ENCODE measurements at places on chromosomes 11 and 22.
A peak's percentile ranks its signal among the peaks of the same experiment; 100 is the strongest.

DNA sequence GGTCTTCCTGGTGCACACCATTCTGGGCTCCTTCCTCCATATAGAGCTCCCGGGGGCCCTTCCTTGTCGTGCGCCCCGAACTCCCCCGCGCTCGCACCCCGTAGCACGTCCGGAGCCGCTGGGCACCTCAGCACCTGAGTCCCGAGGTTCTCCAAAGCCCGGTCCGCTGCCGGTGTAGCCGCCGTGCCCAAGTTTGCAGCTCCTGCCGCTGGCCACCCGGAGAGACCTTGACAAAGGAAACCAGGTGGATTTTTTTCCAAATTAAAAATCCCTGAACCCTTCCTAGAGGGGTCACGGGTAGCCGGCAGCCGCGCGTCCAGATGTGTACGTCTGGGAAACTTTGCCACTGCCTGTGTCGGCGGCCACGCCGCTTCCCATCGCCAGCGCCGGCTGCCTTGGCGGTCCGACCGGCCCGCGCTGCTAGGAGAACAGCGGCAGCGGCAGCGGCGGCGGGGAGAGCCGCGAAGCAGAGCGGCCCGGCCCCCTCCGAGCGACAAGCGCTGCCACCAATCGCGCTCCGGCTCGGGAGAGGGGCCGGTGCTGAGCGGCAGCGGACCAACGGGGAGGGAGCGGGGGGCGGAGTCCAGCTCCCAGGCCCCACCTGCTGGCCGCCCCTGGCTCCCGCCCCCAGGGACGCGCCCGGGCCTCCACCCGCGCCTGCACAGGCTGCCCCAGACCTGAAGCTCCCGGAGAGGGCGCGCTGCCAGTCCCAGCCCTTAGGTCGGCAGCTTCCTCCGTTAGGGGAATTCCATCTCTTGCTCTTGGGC, at the start of gene GALNT18:
Gene GALNT18, minus strand, starts transcription at position 433 of the 767 bp plus-strand sequence.
- peak; percentile 81 for DNase-seq

- no peak for DNase-seq
These were observed 5.8 kb downstream of the MAPK8IP2 start for GRCh38 chr22:50606165-50606945.

GRCh38 chr11:107337917-107338316, 119.7 kb downstream of the CWF19L2 start:
- DNase-seq = no peak

GRCh38 chr11:35826006-35826405, 117.9 kb upstream of the LDLRAD3 start:
- no peak for DNase-seq

GRCh38 chr11:72078477-72078876, 1.9 kb downstream of the NUMA1 start:
- DNase-seq = no peak

DNA sequence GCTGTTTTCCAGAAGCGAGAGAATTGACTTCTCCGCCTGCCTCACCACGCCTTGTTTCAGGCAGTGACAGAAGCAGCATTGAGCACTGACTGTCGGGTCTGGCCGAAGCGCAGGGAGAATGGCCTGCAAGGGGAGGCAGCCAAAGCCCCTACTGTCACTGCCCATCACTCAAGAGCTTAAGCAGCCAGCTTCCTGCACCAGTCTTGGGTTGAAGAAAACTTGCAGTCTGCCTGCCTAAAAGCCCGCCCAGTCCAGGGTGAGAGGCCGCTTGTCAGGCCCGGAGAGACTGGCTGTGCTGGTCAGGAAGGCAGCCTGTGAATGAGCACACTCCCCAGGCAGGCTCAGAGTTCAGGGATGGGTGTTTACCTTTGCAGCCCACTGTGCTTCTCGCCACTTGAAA, 108.3 kb downstream of the PKNOX2 start:
- DNase-seq = no peak

- no peak for DNase-seq
These were observed 7.0 kb downstream of the TNNI2 start for GRCh38 chr11:1845561-1846452.

DNA sequence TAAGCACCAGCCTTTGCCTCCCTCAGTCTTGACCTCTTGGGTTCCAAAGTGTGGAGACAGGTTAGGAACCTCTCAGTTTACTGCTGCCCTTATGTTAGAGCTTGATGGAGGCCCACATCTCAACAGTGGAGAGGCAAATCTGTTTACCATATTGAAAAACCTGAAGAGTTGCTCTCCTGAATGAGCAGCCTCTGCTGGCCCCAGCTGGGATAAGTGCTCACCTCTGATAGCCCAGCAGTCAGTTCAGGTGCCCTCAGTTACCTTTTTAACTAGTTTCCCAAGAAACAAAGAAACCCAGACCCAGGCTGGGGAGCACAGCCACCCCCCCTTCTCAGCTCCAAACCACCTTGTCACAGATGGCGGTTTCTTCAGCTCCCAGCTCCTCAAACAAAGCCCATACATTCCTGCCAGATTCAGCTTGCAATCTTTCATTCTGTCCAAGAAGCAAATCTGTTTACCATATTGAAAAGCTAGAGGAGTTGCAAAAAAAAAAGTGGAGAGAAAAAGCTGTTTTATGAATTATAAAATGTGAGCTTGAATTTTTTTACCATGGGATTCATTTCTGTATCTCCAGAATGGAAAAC, 57.2 kb downstream of the PPFIBP2 start:
- no peak for DNase-seq

- DNase-seq = peak; percentile 64
These were observed 17.3 kb downstream of the EPS8L2 start for GRCh38 chr11:723120-723883.

All from activated T-cell treated with anti-CD3 and anti-CD28 coated beads, Interleukin-2, amount 50 U/mL, for 48 hours (primary cell).